ENCODE measurements at places on chromosomes 16 and 17.

DNA sequence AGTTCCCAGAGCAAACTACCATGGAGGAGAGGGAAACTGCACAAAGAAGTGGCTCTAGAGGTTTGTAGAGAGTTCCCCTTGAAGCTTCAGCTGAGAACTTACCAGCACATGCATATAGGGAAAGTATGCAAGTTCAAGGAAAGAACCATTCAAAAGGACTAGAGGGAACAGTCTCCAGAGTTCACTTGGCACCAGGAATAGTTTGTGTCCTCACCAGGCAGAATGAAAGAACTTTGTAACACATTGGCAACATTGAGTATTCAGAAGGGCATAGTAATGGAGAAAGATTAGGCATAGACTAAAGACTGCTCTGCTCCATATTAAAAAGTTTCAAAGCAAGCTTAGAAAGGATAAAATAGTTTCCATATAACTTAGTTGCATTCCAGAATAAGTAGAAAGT lies 155.4 kb upstream of the TOM1L1 start:
- no peak for DNase-seq

- peak; percentile 57 for DNase-seq
Measured at GRCh38 chr17:16419074-16419928, 3.9 kb downstream of the TRPV2 start.

DNA sequence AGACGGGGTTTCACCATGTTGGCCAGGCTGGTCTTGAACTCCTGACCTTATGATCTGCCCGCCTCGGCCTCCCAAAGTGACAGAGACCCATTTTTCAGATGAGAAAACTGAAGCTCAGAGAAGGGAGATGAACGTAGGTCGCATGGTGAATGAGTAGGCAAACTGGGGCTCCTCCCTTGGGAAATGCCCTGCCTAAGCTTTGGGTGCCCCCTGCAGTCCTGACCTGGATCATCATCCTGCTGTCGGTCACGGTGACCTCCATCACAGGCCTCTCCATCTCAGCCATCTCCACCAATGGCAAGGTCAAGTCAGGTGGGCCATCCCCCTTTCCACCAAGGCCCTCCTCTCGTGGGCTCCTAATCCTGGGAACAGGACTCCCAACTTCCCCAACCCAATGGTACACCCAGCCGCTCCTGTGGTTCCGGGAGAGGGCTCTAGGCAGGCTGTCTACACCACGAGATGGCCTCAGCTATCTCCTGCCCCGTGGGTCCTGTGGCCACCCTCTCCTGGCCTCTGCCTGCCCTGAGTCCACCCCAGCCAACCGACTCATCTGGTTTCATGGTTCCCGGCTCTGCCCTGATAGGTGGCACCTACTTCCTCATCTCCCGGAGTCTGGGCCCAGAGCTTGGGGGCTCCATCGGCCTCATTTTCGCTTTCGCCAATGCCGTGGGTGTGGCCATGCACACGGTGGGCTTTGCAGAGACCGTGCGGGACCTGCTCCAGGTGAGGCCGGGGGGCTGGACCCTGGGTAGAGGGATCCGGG lies 4.7 kb downstream of the SLC12A3 start:
- DNase-seq = no peak

DNA sequence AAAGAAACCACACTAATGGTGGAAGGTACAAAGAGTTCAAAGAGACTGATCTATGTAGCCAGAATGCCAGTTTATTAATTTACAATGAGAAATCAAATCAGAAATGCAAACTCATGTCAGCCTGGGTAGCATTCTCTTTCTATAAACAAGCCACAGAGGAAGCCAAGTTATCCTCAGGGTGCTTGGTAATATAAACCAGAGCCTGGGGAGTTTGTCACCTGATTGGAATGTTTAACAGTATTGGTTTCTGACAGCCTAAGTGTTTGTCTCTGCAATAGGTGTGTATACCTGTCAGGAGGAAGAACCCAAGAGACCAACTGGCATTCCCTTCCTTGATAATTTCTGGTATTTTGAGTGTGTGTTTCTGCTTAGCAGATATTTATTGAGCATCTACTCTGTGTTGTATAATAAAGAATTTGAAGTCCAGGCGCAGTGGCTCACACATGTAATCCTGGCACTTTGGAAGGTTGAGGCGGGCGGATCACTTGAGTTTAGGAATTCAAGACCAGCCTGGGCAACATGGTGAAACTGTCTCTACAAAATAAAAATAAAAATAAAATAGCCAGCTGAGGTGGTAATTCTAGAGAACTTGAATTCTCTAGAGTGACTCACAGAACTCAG lies 3.1 kb upstream of the C17orf58 start:
- no peak for DNase-seq

GRCh38 chr16:75945916-75946457 lies 219.7 kb upstream of the CPHXL start:
- DNase-seq = no peak

DNA sequence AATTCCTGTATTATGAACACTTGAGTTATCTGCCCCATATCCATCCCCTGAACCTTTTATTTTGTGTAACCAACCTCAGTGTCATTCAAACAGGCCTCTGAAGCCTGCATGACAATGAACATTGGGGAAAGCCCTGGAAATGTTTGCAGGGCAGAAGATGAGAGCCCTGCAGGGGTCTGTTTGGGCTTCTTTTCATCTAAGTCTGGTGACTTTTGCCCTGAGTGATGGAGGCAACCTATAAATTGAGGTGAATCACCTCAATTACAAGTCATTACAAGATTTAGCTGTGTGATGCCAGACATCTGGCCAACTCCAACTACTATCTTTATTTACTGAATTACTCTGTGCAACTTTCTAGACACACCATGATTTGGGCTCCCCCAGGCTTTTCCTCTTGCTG lies 189.2 kb downstream of the MAF start:
- no peak for DNase-seq

GRCh38 chr16:81767987-81768592 lies 11.0 kb upstream of the PLCG2 start:
- no peak for DNase-seq

DNA sequence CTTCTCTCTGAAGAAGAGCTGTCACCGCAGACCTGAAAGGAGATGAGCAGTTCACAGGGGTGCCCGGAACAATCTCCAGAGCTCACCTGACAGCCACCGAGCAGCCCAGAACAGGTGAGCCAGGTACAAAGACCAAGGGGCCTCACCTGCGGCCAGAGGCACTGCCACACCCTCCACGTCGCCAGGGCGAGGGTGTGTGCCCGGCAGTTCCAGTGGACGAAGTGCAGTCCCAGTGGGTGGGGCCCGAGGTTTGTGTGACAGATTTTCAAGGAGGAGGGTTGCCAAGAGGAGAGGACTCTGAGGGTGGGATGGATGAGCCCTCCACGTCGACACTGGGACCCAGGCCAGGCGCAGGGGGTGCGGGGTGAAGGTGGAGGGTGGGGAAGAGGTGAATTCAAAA lies 61.7 kb downstream of the SMPD3 start:
- no peak for DNase-seq

- DNase-seq = no peak
Measured at GRCh38 chr17:32723310-32723955, 153.5 kb downstream of the MYO1D start.

- DNase-seq = no peak
Measured at GRCh38 chr16:70740914-70741782, 55.3 kb upstream of the MTSS2 start.

DNA sequence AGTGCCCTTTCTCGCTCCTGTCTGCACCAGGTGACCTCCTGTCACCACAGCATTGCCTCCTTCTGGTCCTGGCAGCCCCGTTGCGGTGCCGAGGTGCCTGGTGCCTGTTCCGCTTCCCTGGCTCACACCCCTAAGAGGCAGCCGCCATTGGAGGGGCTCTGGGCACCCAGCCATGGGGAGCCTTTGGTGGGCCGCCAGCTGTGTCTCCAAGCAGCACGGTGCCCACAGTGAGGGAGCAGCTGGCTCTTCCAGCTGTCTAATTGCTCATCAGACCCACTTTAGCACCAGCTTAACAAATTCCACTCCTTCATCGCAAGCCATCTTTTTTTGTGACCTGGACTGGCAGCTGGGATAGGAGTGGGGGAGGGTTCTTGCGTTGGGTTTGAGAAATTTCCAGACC lies 276.1 kb downstream of the SNX29 start:
- no peak for DNase-seq

DNA sequence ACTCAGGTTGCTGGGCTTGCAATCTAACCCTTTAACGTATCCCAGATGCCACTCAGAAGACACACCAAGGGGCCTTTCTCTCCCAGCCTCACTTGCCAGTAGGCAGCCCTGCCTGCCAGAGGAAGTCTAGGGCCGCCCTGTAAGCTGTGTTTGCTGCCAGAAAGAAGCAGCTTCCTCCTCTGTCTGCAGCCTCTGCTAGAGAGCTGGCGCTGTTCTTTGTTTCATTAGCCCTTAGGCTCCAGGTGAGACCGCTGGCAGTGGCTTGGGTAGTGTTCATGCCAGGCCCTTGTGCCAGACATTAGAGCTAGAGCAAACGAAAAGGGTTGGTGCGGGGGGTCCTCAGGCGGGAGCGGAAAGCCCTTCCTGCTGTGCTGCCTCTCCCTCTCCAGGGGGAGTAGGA lies 8.9 kb downstream of the CTRL start:
- DNase-seq = no peak

GRCh38 chr16:73298562-73298961 lies 250.6 kb upstream of the ZFHX3 start:
- DNase-seq = no peak

- no peak for DNase-seq
Measured at GRCh38 chr16:51271156-51271701, 120.2 kb upstream of the SALL1 start.

DNA sequence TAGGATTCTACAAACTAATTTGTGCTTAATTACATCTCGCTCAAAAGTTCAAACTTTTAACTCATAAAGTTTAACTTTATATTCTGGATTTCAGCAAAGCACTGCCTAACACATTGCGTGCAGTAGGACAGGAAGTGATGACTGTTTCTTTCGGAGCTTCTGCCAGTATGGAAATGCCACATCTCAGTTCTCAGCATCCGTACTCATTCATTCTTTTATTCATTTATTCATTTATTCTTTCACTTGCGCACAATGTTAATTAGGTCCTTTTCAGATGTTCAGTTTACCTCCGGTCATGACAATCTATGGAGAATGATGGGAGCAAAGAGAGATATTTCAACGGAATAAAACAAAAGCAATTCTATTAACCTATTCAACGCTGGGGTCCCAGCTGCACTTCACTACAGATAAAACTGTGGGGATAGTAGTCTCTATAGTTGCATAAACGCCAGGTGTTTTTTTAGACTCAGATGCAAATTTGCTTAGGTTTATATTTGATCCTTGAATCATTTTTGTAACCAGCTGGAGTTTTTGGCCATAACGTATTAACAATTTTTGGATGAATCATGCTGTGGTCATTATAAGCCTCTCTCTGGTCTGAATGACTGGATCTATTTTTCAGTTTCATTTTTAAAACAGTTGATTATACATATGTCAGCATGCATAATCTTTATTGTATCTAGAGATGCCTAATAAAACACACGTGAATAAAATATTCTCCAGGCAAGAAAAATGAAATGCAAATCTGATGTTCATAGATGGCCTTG lies 143.9 kb downstream of the KCNJ2 start:
- DNase-seq = no peak

DNA sequence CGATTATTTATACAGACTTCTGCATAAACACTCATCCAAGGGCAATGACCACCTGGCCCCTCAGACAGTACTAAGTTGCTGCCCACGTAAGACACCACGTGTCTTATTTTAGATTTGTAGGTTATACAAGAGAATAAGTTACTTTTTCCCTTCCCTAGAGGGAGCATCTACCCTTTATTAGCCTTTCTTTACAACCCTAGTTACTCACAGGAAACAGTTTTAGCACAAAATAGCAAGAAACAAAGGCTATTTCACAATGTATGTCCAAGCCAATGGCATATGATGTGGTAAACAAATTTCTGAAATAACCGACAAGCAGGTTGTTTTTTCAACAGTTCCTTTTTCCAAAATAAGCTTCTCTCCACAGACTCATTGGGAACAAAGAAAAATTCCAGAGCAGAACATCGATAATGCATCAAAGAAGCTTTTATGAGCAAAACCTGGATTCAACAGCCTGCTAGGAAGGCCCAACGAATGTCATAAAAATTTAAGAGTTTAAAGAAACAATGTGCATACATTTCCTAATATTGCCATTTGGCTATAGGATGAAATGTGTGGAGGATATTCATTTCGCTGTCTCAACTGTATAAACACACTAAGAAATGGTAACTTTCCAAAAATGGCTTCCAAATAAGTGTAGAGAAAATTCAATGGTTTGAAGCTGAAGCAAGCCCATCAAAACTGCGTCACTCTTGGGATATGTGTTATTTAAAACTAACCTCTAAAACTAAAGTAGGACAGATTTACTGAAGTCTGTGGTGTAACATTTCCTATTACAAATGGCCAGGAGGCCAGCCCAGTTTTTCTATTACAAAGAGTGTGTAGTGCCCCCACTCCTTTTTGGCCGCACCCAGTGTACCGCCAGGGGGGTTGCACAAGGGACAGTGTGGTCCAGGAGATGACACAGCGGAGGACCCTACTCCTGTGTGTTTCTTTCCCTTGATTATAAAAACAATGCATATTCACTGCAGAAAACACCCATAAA lies 50.4 kb upstream of the ERN1 start:
- no peak for DNase-seq

DNA sequence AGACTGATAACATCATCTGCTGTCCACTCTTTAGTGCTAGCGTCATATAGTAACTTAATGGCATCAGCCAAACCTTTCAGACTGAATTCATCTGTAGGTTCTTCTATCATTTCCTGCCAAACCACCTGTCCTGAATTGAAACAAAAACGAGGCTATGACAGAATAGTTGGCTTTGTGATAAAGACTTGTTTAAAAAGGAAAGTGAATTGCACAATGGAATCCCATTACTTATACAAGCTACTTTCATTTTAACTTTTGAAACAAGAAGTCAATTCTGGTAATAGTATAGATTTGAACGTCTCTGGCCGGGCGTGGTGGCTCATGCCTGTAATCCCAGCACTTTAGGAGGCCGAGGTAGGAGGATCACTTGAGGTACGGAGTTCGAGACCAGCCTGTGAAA lies 18.2 kb downstream of the LASP1NB start:
- no peak for DNase-seq

GRCh38 chr16:787321-787966 lies 737 bp downstream of the RPUSD1 start:
- DNase-seq = no peak

- DNase-seq = no peak
Measured at GRCh38 chr16:60060731-60061130, 1326.6 kb upstream of the GOT2 start.

GRCh38 chr16:88614818-88615580 lies 23.4 kb upstream of the IL17C start:
- no peak for DNase-seq
